ENCODE measurements at places on chromosomes 1 and 21.

DNA sequence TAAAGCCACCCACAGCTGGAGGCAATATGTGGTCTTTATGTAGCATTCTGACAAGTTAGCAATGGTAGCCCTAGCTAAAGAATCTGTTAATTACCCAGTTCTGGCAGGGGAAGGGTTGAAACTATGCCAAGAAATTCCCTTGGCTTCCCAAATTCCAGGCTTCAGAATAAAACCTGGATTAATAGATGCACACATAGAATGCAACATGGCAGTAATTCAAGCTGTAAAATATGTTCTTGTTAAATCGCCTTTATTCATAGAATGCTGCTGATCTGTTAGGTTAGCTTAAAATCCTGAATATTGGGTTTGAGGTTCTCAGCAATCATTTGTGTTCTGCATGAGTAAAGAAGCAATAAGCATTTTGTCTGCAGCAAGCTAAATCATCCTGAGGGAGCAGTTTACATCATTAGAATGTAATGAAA, 80.1 kb downstream of the ZNF326 start:
- DNase-seq, result no peak

GRCh38 chr1:8422510-8423268, 104.8 kb downstream of the SLC45A1 start:
- peak; percentile 26 for DNase-seq

- peak; percentile 66 for DNase-seq
These were observed 39.9 kb downstream of the IL6R start for GRCh38 chr1:154445040-154445472.

DNA sequence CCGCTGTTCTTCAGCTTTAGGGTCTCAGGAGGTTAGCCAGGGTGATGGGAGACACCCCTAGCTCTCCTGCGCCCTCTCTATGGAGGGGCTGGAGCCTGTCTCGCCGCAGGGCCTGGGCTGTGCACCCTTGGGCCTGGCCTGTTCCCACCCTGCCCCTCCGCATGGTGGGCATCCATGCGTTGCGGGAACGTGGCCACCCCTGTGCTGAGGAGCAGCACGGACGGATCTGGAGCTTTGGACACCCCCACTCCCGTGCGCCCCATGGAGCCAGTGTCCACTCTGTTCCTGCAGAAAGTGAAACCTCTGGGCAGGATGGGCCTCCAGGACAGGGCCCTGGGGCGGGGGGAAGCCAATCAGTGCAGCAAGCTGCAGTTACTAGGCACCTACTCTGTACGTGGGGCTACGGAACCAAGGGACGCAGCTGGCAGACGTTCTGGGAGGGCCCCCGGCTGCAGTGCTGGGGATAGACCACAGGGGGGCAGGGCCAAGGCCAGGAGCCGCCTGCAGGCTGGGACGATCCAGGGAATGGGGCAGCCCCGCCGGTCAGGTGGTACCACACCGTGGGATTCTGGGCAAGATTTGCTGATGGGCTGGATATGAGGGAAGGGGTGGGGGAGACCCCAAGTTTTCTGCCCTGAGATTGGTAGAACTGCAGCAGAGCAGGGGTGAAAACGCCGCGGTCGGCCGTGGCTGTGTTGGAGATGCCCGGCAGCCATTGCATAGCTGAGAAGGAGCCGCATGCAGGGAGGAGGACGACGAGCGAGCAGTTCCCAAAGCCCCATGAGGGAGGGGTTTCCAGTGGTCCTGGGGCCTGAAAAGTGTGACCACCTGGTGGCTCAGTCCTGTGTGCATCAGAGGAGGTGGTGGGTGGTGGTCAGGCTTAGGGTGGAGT, 43.3 kb downstream of the TP73 start:
- DNase-seq, result peak; percentile 47

DNA sequence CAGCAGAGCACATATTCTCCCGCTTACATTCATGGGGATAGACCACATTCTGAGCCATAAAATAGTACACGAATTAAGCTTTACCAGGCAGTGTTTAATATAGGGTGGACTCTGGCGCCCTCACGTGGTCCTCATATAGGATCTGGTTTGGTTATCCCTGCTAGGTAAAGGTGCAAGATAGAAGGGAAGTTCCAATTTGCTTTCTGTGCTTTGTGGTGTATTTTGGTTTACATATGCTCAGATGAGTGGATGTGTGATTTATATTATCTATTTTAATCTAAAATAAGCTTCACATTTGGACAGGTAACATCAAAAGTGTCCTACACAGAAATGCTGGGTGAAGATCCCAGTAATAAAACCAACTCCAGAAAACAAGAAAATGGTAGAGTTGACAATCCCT, 3.6 kb downstream of the CR1 start:
- DNase-seq, result peak; percentile 67

GRCh38 chr1:230747127-230747730, at the start of gene CAPN9:
TSS of gene CAPN9 (plus strand) at chr1:230747388. CDS start at chr1:230747497, 109 bp downstream.
- DNase-seq, result no peak

DNA sequence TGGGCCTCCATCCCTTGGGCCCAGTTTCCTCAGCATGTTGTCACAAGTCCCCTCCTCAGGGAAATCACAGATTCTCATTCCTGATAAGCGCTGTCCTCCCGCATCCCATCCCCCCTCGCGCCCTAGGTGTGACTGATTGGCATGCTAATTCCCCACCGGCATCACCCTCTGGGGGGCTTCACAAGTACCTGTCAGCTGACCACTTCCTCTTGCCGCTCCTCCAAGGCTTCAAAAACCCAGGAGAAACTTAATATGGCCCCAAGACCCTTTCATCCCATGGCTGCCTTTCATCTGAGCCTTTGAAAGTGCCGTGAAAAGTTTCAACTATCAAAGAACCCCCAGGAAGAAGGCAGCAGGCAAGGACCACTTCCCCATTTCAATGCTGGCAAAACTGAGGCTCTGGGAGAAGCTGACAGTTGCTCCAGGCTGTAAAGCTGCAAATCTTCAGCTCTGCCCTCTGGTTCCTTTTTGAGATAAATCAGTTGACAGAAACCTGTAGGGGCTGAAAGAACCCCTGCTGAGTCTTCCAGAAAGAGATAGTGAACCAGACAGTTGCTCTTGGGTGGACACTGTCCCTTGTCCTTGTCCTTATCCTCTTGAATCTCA, 12.8 kb upstream of the MIXL1 start:
- no peak for DNase-seq

DNA sequence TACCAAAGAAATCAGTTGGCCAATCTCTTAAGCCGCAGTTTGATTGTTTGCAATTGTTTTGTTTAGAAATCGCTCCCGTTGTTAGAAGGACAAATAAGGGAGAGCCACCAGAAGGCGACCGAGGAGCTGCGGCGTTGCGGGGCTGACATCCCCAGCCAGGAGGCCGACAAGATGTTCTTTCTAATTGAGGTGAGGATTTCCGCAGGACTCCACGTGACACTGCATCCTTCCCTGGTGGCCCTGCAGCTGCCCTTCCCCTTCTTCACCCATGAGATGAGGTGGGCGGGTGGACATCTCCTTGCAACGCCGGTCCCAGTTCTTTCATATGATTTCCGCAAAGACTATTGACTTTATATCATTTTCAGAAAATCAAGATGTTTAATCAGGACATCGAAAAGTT, 27.2 kb upstream of the MX1 start:
- no peak for DNase-seq

GRCh38 chr1:50308878-50309277, 114.4 kb downstream of the DMRTA2 start:
- DNase-seq, result peak; percentile 36

GRCh38 chr1:171715813-171716251, 26.0 kb downstream of the VAMP4 start:
- DNase-seq, result peak; percentile 74

DNA sequence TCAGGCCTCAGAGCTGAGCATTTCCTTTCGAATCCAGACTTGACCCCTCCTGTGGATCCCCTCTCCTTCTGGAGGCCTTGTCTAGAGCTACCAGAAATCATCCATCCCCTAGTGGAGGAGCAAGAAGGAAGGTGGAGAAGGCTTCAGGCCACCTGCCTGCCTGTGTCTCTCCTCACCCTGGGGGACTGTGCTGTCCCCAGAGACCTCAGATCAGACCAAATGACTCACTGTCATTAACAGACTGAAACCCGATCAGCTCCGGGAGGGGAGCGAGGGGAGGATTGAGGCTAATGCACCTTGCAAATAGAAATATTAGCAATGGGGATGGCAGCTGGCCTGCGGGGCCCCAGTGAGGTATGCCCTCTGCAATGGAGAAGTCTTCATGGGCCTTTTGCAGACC, 2.1 kb downstream of the MYBPH start:
- DNase-seq, result peak; percentile 9

DNA sequence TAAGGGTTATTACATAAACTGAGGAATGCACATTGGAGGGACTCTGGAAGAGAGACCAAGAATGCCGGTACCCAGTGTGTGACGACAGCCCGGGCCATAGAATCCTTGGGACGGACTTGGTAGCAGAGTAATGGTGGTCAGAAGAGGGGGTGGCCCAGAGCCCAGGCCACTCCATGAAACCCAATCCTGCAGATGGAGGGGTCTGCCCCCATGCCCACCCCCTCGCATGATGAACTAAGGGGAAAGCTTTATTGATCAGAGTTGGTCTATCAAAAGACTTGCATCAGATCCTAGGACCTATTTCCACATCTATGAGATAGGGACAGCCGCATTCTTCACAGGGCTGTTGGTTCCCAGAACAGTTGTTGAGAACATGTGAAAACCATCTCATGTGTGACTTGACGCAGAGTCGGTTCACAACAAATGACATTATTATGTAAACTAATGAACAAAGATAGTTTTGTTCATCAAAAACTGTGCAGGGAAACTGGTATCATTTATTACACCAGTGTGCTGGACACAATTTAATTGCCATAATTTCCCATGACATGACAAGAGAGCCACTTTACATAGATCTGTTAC, 21.5 kb upstream of the SDC3 start:
- no peak for DNase-seq

DNA sequence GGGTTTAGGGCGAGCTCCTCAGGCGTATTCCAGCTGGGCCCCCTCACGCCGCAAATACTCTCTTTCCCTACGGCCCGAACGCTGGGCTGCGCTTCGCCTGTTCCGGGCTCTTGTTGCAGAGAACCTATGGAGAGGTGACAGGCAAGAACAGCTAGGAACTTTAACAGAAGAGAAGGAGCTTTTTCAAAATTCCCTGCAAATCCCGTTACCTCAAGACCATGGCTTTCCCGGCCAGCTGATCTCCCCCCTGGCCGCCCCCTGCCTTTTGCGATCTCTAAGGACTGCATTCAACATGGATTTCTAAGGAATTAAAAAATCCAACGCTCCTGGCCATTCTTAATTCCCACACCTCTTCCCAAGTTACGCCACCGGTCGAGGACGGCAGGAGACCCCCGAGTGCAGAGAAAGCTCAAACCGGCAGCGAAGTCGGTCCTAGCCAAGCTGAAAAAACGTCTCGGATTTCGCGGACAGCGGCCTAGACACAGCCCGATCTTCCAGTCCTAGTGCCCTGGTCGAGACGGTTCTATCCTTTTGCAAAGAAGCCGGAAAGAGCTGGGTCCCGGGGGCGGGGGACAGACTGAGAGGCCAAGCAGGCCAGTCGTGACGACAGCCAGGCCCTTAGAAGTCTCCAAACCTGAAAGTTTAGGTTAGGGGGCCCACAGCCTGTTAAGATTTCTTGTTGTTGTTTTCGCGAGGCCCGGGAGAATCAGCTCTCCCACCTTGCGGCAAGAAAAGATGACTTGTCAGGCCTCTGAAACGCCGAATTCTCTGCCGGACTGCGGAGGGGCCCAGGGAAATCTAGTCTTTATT, 1.1 kb upstream of the TBX15 start:
- no peak for DNase-seq

- no peak for DNase-seq
These were observed 56.0 kb upstream of the DSCAM start for GRCh38 chr21:40902993-40903392.

DNA sequence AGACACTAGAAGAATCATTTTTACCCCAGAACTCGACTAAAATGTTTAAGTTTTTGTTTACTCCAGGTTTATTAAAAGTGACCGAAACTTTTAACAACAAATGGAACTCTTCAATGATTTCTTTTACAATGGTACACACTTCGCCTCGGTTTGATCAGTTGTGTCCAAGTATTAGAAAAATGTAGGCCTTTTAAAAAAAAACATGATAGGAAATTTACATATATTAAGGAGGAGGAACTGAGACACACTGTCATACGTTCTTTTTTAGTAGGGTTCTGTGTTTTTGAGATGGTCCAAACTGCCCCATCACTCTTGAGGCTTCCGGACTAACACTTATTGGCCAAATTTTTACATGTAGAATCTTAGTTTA, 1.3 kb downstream of the PRDM2 start:
- no peak for DNase-seq
